ENCODE measurements at places on chromosomes 1 and 21. TPM values are rescaled to one million over a fixed set of nuclear protein-coding genes. Genes with fewer than 3 reads are reported as not detected.

Gene CD84
- 9.8 TPM for total RNA-seq

Gene CLDN17
- not detected for total RNA-seq

Gene TNFRSF9
- not detected for total RNA-seq

Gene CATSPERE
- total RNA-seq, result 1.3 TPM

Gene ADAMTSL4
- 30.2 TPM for total RNA-seq

Gene TMEM81
- total RNA-seq, result 3.2 TPM
